ENCODE measurements at places on chromosomes 3 and 15.
A peak's percentile ranks its signal among the peaks of the same experiment; 100 is the strongest.

DNA sequence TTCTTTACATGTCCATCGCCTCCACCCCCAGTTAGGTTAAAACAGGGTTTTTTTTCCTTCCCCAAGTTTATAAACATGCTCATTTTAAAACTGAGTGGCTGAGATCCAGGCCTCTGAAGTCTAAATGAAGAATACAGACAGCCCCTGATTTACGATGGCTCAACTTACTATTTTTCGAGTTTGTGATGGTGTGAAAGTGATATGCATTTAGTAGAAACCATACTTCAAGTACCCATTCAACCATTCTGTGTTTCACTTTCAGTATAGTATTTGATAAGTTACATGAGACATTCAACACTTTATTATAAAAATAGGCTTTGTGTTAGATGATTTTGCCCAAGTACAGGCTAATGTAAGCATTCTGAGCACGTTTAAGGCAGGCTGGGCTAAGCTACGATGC lies 30.5 kb upstream of the GNB5 start:
- DNase-seq = no peak

- DNase-seq = no peak
Measured at GRCh38 chr3:59300733-59301132, 250.9 kb upstream of the CFAP20DC start.

DNA sequence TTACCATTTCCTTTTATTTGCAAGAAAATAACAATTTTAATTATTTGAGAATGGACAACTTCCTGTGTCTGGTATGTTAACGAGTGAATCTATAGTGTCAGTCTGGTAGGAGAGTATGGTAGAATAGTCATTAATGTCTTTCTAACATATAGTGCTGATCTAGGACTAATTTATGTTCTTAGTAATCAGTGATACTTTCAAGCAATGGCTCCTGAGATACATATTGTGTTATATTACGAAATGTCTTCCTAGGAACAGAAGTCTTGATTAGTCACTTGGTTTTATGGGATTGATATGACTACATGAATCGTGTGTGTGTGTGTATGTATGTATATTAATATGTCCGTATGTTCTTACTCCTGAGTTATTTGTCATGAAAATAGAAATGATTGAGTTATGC lies 66.6 kb upstream of the PAQR5 start:
- DNase-seq = no peak

DNA sequence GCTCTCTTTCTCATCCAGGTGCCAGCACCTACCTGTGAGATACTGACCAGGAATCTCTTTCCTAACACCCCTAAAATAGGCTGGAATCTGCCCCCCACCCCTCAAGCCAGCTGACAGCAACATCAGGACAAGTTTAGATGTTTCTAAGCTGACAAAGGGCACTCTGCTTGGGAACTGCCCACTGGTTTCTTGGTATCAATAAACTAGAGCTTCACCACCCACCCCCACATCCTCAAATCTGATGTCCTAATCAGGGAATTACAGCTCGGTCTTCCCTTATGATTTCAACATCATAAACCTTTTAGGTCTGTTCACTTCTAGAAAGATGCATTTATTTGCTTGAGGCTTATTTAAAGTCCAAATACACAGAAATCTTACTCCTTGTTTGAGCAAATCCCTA lies 34.7 kb downstream of the CEP19 start:
- no peak for DNase-seq

GRCh38 chr3:15948388-15948787 lies 150.6 kb upstream of the ANKRD28 start:
- DNase-seq = no peak

DNA sequence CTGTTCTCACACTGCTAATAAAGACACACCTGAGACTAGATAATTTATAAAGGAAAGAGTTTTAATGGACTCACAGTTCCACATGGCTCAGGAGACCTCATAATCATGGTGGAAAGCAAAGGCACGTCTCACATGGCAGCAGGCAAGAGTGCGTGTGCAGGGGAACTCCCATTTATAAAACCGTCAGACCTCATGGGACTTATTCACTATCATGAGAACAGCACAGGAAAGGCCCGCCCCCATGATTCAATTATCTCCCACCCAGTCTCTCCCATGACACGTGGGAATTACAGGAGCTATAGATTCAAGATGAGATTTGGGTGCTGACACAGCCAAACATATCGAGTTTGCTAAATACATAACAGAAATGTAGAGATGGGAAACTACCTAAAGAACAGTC lies 39.5 kb upstream of the DGKG start:
- no peak for DNase-seq

GRCh38 chr3:59978979-59979378 lies 929.2 kb upstream of the CFAP20DC start:
- DNase-seq = no peak

DNA sequence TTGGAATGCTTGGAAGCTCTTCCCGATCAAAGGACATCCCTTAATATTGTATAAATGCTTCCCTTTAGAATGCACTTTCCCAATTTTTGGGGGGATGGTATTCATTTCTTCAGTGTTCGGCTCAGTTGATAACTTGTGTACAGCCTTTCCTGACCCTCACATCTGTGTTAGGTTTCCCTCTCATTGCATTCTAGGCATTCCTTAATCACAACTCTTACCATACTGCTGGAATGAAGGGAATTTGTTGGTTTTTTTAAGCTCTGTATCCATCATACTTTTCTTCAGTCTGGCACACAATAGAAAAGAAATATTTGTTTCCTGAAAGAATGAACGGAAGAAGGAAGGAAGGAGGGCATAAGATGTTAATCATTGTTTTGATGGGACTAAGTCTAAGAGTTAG lies 119.5 kb downstream of the CHST2 start:
- no peak for DNase-seq

GRCh38 chr3:42518800-42519567 lies 16.5 kb downstream of the VIPR1 start:
- no peak for DNase-seq

GRCh38 chr3:128560768-128561167 lies 67.8 kb upstream of the GATA2 start:
- no peak for DNase-seq

- DNase-seq = no peak
Measured at GRCh38 chr3:30945291-30945690, 50.8 kb upstream of the GADL1 start.

- no peak for DNase-seq
Measured at GRCh38 chr15:40104296-40104864, 4.3 kb downstream of the BMF start.

DNA sequence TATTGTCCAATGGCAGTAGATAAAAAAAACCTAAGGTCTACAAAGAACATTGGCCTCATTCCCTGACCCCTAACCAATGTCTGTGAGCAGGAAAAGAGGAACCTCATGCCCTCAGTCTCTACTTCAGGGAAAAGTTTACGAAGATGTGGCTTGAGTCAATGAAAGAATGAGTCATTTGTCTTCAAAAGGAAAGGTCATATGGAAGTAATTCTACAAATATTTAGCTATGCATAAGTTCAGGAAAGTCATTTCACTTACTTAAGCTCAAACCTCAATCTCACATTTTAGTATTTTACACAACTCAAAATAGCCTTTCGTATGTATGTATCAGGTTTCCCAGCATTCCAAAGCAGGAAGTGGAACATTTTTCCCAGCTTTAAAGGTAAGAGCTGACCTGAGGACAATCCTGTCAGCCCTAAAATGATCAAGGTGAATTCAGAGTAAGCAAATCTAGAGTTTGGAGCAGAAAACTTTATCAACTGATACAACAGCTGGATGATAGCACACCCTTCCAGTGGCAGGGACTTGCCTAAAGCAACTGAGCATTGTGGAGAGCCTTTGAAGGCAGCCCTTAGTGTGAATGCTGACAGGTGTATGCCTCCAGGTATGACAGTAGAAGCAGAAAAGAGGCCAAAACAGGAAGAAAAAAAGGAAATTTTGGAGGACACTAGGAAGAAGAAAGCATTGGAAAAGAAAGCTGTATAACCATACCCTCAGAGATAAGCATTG lies 53.9 kb upstream of the ACKR4 start:
- DNase-seq = no peak

GRCh38 chr15:85095566-85095965 lies 113.9 kb downstream of the PDE8A start:
- no peak for DNase-seq

GRCh38 chr15:98503970-98504369 lies 144.4 kb upstream of the IGF1R start:
- no peak for DNase-seq

DNA sequence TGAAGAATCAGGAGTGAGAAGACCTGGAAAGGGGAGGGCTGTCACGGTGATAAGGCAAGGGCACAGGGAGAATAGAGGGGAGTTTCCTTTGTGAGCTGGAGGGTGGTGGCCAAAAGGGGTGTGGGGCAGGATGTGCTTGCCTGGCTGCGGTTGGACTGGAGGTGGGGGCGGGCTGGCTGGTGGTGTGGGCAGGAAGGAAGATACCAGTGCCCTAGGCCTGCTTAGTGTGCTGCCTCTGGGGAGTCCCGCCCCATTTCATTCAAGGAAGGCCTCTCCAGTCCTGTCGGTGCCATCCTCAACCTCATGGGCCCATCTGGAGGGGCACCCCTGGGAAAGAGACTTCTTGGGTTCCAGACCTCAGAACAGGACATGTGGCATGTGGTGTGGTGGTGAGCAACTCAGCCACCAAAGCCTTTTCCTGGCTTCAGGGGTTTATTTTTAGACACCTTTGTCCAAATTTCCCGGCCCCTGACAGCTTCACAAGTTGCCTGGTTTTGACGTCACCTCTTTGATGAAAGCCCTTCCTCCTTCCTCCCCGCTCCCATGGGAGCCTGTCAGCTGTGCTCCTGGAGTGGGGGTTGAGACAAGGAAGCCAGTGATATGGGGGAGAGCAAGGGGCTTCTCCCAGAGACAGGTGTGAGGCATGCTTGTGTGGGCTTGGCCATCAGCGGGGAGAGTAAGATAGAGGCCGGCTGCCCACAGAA lies 15.6 kb downstream of the TEX264 start:
- peak; percentile 55 for DNase-seq

- no peak for DNase-seq
Measured at GRCh38 chr15:25694239-25694584, 168.9 kb downstream of the ATP10A start.

DNA sequence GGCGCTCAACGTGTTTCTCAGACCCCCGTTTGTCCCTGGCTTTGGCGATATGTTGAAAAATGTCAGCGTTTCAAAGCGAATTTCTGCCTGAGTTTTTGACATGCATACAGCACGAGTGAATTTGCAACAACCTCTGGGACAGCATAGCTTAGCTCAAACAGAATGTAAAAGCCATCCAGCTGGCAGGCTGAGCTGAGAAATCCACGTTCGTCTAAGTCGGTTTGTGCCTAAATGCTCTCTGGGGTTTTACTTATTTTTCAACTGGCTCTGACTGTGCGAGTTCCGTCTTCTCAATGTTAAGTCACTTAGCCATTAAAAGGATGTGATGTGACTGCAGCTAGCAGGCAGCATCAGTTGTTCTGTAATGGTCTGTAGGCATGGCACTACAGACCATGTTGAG lies 243.5 kb upstream of the SLCO3A1 start:
- DNase-seq = no peak

GRCh38 chr15:48751595-48751994 lies 59.3 kb downstream of the CEP152 start:
- no peak for DNase-seq

DNA sequence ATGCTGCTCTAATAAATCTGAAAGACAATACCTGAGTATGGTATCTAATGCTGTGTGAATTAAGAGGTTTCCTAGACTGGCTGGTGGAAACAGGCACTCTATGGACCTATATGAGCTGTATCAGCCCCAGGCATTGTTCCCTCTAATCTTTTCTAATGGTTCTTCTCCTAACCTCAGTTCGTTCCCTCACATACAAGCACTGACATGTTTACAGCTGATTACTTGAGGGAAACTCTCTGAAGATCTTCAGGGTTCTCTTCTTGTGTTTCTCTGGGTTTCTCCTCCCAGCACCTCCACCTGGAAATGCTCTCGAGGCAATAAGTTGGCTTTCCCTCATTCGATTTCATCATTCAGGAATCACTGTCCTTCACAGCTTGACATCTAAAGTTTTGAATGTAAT lies 52.9 kb downstream of the KLF15 start:
- no peak for DNase-seq

- DNase-seq = no peak
Measured at GRCh38 chr15:68621535-68621934, 42.7 kb downstream of the CORO2B start.

DNA sequence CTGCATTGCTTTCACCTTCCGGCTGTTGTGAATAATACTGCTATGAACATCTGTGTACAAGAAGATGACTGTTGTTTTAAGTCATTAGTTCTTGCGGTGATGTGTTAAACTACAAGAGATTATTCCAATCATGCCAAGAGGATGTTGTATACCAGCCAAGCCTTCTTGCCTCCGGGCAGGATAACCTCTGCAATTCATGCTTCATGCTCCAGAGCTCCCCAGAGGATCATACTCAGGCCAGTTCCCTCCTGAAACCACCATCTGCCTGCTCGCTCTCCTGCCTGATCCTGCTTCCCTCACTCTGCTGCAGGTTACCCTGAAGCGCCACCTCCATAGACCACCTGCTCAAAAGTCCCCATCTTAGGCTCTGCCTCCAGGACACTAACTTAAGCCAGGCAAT lies 187.1 kb upstream of the PROK2 start:
- no peak for DNase-seq

GRCh38 chr3:135908225-135908624 lies 57.3 kb upstream of the PPP2R3A start:
- DNase-seq = no peak

DNA sequence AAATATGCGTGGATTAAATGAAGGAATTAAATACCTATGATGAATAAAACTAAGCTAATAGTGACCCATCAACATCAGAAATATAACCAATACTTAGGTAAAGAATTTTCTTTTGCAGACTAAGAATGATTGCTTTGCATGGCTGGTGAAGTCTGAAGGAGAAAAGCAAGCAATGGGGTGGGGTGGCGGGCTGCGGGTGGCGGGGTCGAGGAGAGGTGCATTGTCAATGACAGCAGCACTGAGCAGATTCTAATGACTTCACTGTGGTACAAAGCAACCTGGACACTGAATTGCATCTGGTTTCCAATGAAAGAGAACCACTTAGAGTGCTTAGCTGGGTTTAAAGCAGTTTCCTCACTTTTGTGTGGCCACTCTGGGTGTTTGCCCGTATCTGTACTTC lies 171.5 kb upstream of the IL12A start:
- no peak for DNase-seq

DNA sequence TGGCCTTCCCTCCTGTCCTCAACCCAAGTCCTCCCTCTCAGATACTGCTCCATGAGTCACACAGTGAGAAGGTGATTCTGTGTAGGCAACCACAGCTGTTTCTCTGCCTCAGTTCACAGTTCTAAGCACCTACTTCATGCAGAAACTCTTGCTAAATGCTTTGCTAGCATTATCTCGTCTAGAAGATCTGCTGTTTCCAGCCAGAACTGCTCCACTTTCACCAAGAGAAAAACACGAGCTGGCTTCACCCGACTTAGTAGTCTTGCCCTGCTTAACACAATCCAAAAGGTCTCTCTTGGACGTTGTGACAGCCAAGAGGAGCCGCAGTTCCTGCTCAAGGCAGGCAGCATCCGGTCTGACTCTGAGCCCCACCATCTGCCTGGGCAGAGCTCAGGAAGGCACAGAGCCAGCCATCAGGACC lies 272.1 kb downstream of the UACA start:
- DNase-seq = no peak

DNA sequence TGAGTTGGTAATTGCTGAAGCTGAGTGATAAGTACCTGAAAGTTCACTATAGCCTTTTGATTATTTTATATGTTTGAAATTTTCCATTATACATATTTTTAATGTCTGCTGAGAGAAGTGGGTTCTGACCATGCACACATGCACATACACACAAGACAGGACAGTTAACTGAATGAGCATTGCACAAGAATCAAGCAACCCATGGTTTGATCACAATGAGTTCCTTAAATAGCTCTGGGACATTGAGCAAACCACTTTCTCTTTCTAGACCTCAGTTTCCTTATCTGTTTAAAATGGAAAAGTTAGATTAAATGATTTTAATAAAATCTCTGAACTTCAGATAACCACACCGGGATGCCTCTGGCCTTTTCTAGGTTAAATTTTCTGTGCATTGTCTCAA lies 26.7 kb downstream of the SNTN start:
- DNase-seq = no peak

All from stimulated activated CD8-positive, alpha-beta memory T cell treated with anti-CD3 and anti-CD28 coated beads, Interleukin-4, amount 100 ng/mL, for 4 hours (primary cell).